Stomach (tissue), 19 donors: ENCODE measurements at places on chromosomes 1 and 21.

- no peaks in the 10 kb centered on the region for H3K36me3 ChIP-seq
- H3K4me3 ChIP-seq: no peak overlapping the region
- no peak for DNase-seq
Measured at GRCh38 chr1:34075576-34075975, 89.5 kb downstream of the CSMD2 start.

- peak overlapping the region; percentile 22 for H3K4me3 ChIP-seq
- H3K27ac ChIP-seq: peak overlapping the region; percentile 93
- no peaks in the 10 kb centered on the region for H3K27me3 ChIP-seq
- H3K4me1 ChIP-seq: peaks cover 87% of the 10 kb centered on the region
- H3K36me3 ChIP-seq: peaks cover 27% of the 10 kb centered on the region
Measured at GRCh38 chr1:11787804-11788436, 17.8 kb downstream of the MTHFR start.

GRCh38 chr21:35231090-35231489, 182.0 kb upstream of the RUNX1 start:
- H3K4me1 ChIP-seq: peaks cover 10% of the 10 kb centered on the region
- no peak overlapping the region for H3K4me3 ChIP-seq
- H3K36me3 ChIP-seq: no peaks in the 10 kb centered on the region
- H3K27me3 ChIP-seq: no peaks in the 10 kb centered on the region
- H3K27ac ChIP-seq: no peak overlapping the region
- DNase-seq: no peak

DNA sequence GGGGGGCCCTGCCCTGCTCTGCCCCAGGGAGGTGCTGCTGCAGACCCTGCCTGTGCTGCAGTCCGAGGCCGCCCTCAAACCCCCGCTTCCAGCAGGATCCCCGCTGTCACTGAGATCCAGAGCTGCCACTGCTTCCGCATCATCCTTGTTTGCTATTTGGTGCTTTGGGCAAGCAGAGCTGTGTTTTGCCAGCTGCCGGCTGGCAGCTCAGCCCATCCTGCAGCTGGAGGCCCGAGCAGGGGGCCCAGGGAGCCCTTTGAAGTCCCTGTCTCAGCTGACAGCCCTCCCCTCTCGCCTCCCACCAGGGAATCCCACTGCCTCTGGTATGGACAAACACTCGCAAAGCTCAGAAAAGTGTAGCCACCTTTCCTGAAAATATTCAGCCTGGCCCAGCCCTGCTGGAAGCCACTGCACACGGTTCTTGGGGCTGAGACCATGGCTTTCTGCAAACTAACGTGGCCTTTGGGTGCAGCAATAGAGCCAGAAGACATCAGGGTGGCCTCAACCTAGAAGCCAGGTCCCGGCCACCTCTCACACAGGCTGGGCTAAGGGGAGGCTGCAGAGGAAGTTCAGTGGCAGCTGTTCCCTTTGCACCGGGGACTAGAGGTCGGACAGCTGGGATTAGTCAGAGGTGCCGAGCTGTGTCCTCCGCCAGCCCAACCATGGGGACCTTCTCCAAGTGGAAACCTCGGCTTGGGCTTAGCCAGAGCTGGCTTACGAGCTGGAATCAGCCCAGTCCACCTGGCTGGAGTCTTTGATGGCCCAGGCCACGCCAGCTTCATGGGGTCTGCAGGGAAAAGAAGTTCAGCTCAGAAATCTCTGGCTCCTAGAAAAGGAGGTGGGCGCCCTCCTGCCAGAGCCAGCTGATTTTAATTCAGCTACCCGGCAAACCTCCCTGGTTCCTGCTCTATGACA, 107.1 kb downstream of the SPSB1 start:
- peaks cover 28% of the 10 kb centered on the region for H3K4me1 ChIP-seq
- no peaks in the 10 kb centered on the region for H3K36me3 ChIP-seq
- H3K27me3 ChIP-seq: no peaks in the 10 kb centered on the region
- no peak overlapping the region for H3K4me3 ChIP-seq
- peak; percentile 56 for DNase-seq
- H3K27ac ChIP-seq: no peak overlapping the region

- H3K4me1 ChIP-seq: peaks cover 1% of the 10 kb centered on the region
- no peak overlapping the region for H3K4me3 ChIP-seq
- peaks cover 9% of the 10 kb centered on the region for H3K27me3 ChIP-seq
- no peak overlapping the region for H3K27ac ChIP-seq
- no peaks in the 10 kb centered on the region for H3K36me3 ChIP-seq
Measured at GRCh38 chr1:205037539-205037938, 5.5 kb upstream of the CNTN2 start.

- H3K27me3 ChIP-seq: no peaks in the 10 kb centered on the region
- no peaks in the 10 kb centered on the region for H3K4me1 ChIP-seq
- H3K36me3 ChIP-seq: no peaks in the 10 kb centered on the region
- no peak for DNase-seq
Measured at GRCh38 chr1:61851235-61851634, 109.0 kb downstream of the PATJ start.

GRCh38 chr1:107057197-107058133, 991 bp downstream of the PRMT6 start:
- peaks cover 24% of the 10 kb centered on the region for H3K4me1 ChIP-seq
- peaks cover 16% of the 10 kb centered on the region for H3K36me3 ChIP-seq
- no peaks in the 10 kb centered on the region for H3K27me3 ChIP-seq

DNA sequence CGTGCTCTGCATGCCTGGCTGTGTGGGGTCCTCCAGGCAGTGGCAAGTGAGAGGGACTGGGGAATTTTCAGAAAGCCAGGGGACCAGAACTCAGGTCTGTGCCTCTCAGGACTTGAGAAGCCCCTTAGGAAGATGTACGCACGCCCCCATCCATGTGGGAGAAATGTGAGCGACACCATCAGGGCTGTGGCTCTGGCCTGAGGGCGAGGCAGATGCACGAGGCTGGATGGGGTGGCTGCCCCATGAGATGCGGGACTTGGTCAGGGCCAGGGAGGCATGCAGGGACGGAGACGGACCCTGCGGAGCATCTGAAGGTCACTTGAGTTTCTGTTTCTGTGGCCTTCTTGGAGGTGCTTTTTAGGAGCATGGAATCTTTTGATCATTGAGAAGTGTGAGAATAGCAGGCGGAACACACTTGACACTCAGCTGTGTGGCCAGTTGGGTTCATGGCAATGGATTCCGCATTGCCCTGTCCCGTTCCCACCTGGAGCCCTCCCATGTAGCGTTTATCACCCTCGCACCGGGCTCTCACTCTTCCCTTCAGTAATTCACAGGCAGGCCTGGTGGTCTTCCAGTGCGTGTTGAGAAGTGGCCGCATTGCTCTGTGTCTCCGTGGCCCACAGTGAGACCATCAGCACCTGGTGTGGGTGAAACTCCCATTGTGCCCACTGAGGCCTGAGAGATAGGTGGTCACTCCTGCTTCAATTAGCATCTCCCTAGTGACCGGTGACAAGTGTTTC, 30.7 kb upstream of the ACTRT2 start:
- H3K27ac ChIP-seq: no peak overlapping the region
- H3K27me3 ChIP-seq: no peaks in the 10 kb centered on the region
- H3K4me1 ChIP-seq: no peaks in the 10 kb centered on the region
- no peak for DNase-seq

GRCh38 chr1:19757641-19758040, 42.1 kb downstream of the TMCO4 start:
- peaks cover 42% of the 10 kb centered on the region for H3K36me3 ChIP-seq
- no peaks in the 10 kb centered on the region for H3K4me1 ChIP-seq
- no peak overlapping the region for H3K4me3 ChIP-seq

DNA sequence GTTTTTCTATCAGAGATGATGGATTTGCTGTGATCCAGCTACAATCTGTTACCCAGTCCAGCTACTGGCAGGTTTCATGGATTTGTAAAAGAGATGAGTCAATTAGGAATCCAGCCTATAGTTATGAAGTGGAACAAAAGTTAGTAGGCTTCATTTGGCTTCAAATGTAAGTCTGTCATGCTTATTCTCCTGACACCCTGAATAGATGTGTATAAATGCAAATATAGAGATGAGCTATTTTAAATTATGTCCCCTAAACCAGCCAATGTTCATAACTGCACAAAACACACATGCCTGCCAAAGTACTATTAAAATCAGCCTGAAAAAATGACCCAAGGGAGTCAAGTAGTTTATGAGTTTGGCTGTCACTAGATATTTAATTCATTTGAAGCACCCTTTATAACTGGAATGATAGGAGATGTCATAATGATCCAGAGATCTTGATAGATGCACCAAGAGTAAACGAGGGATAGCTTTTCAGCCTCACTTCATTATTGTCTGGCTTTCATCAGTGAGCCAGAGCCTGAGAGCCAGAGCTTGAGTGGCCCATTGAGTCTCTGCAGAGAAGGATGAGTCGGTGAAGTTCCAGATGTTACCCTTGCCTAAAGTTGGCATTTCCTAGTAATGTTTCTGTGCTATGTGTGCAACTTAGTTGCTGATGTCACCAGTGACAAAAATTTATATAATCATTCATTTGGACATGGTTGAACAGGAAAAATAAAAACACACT, 11.8 kb upstream of the NTMT2 start:
- no peak for DNase-seq
- H3K36me3 ChIP-seq: no peaks in the 10 kb centered on the region
- no peak overlapping the region for H3K4me3 ChIP-seq
- no peaks in the 10 kb centered on the region for H3K4me1 ChIP-seq

DNA sequence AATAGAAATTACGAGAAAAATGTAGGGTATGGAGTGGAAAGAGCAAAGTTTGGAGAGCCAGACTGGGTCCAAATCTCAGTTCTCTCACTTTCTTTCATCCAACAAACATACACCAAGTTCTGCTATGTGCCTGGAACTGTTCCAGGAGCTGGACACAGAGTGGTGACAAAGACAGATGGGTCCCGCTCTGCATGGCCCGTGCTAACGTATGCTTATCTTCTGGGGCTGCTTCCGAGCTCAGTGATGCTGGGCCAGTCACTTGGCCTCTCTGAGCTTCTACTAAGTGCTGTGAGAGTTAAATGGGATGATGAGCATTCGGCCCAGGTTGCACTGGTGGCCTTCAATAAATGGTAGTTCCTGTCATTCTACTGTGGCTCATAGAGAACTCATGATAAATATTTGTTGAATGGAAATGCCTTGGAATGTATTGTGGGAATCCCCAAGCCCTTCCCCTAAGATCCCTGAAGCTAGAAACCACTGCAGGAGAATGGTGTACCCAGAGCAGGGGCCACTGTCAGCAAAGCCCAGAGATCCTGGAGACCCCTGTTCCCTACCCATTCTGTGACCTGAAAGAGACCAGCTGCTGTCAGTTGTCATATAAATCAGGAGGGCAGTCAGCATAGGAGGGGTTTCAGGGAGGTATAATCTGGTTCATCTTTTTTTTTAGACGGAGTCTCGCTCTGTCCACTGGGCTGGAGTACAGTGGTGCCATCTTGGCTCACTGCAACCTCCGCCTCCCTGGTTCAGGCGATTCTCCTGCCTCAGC, 3.8 kb downstream of the LEMD1 start:
- H3K36me3 ChIP-seq: no peaks in the 10 kb centered on the region
- H3K27me3 ChIP-seq: no peaks in the 10 kb centered on the region
- no peak for DNase-seq
- H3K4me1 ChIP-seq: no peaks in the 10 kb centered on the region
- no peak overlapping the region for H3K27ac ChIP-seq
- no peak overlapping the region for H3K4me3 ChIP-seq

GRCh38 chr21:19540287-19540686, 1136.7 kb upstream of the TMPRSS15 start:
- H3K27ac ChIP-seq: no peak overlapping the region
- H3K4me1 ChIP-seq: no peaks in the 10 kb centered on the region
- no peaks in the 10 kb centered on the region for H3K27me3 ChIP-seq
- no peak for DNase-seq

GRCh38 chr21:37631319-37632117, 264.9 kb downstream of the DYRK1A start:
- no peaks in the 10 kb centered on the region for H3K36me3 ChIP-seq
- no peaks in the 10 kb centered on the region for H3K27me3 ChIP-seq
- peaks cover 25% of the 10 kb centered on the region for H3K4me1 ChIP-seq
- H3K4me3 ChIP-seq: no peak overlapping the region
- H3K27ac ChIP-seq: peak overlapping the region; percentile 37
- peak; percentile 45 for DNase-seq

- peak; percentile 40 for DNase-seq
- H3K4me1 ChIP-seq: peaks cover 17% of the 10 kb centered on the region
- H3K4me3 ChIP-seq: peak overlapping the region; percentile 76
Measured at GRCh38 chr1:150268340-150268704, 494 bp downstream of the APH1A start.

GRCh38 chr1:53203466-53203865, 6.8 kb downstream of the CPT2 start:
- no peak overlapping the region for H3K4me3 ChIP-seq
- peaks cover 18% of the 10 kb centered on the region for H3K4me1 ChIP-seq
- H3K27ac ChIP-seq: no peak overlapping the region
- no peak for DNase-seq
- peaks cover 44% of the 10 kb centered on the region for H3K36me3 ChIP-seq

DNA sequence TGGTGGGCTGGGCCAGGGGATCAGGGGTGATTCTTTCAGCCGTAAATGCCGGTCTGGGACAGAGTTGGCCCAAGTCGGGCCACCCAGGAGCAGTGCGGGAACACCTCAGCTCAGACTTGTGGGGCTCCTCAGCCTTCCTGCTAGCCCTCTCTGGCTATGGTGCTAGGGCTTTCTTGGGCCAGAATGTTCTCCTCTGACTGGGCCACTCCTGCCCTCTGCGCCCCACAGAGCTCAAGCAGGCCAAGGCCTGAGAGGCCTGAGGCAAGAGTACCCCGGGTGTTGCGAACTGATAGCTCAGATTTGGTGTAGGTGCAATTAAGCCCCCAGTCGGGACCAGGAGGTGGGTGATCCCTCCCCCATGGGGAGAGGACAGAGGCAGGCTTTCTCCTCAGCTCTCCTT, 51.8 kb downstream of the LGR6 start:
- no peaks in the 10 kb centered on the region for H3K27me3 ChIP-seq
- H3K4me3 ChIP-seq: no peak overlapping the region
- no peaks in the 10 kb centered on the region for H3K36me3 ChIP-seq
- H3K27ac ChIP-seq: no peak overlapping the region
- no peak for DNase-seq

GRCh38 chr1:160862203-160863060, at the start of gene CD244:
Gene CD244, minus strand, starts transcription at chr1:160862887. Its CDS starts 210 bp downstream, at chr1:160862677.
- H3K4me1 ChIP-seq: peaks cover 7% of the 10 kb centered on the region
- peak within 1 kb of the TSS; percentile 42 for H3K27ac ChIP-seq
- H3K4me3 ChIP-seq: peak within 1 kb of the TSS; percentile 10
- no peaks in the 10 kb centered on the region for H3K36me3 ChIP-seq

- H3K36me3 ChIP-seq: no peaks in the 10 kb centered on the region
- H3K4me1 ChIP-seq: no peaks in the 10 kb centered on the region
- no peak overlapping the region for H3K27ac ChIP-seq
- no peaks in the 10 kb centered on the region for H3K27me3 ChIP-seq
Measured at GRCh38 chr1:98854137-98854536, 150.5 kb downstream of the PLPPR5 start.

- peaks cover 78% of the 10 kb centered on the region for H3K4me1 ChIP-seq
- peak; percentile 76 for DNase-seq
- no peak overlapping the region for H3K4me3 ChIP-seq
- H3K36me3 ChIP-seq: peaks cover 20% of the 10 kb centered on the region
- no peaks in the 10 kb centered on the region for H3K27me3 ChIP-seq
Measured at GRCh38 chr1:165887877-165888551, 60.6 kb downstream of the UCK2 start.

DNA sequence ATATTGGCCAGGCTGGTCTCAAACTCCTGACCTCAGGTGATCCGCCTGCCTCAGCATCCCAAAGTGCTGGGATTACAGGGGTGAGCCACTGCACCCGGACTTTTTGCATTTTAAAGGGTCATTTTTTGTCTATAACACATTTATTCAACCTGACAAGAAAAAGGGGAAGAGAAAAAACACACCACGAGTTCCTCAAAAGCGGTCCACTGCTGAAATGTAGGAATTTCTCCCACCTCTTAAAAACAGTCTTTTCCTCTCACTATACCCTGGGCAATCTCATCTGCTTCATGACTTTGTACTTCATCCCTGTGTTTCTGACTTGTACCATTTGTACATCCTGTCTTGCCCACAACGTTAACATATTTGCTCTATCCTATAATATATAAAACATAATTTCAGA, 413.3 kb upstream of the PTBP2 start:
- H3K4me1 ChIP-seq: no peaks in the 10 kb centered on the region
- no peak overlapping the region for H3K27ac ChIP-seq
- no peak for DNase-seq
- no peak overlapping the region for H3K4me3 ChIP-seq
